ENCODE measurements at places on chromosomes 4 and X.

GRCh38 chrX:8946563-8946962 is 87.4 kb downstream of the FAM9B start:
- DNase-seq, result no peak

- DNase-seq, result no peak
These were observed 254.4 kb upstream of the CXXC4 start for GRCh38 chr4:104749062-104749461.

- no peak for DNase-seq
These were observed 7.1 kb downstream of the IGFBP7 start for GRCh38 chr4:57103051-57103450.

GRCh38 chr4:110641218-110641617 is 18.3 kb upstream of the PITX2 start:
- no peak for DNase-seq

- no peak for DNase-seq
These were observed 54.2 kb upstream of the GRID2 start for GRCh38 chr4:92249541-92249940.

DNA sequence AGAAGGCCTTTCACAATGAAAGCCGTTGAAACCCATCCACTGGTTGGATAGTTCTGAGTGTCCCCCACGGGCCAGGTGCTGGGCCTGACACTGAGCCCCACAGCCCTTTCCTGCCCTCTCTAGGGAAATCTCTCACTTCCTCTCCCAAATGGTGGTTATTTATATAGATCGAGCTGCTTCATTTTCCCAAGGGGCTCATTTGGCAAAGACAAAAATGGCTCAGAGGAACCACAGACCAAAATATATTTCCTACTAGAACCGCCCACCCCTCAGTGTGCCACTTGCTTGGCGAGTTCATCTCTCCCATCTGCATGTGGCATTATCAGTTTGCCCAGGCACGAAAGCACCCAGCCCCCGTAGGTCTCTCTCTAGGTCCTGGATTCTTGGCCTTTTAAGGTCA is 53.3 kb upstream of the STIM2 start:
- no peak for DNase-seq

DNA sequence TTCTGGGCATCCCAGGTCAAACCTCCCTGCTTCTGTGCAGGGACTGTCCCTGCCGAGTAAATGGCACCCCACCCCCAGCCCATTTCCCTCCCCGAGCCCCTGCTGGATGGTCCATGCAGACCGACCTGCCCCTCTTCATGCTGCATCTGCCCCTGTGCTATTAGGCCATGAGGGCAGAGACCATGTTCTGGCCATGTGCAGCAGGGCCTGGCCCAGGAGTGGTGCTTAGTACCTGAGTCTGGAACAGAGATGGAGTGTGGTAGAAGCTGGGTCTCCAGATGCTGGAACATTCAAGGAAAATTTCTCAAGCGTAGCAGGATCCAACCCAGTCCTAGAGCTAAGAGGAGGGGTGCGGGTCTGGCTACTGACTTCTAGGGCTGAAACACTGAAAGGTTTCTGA is 15.3 kb upstream of the UBA1 start:
- DNase-seq, result no peak

- no peak for DNase-seq
These were observed 170.5 kb upstream of the NOCT start for GRCh38 chr4:138845054-138845453.

- no peak for DNase-seq
These were observed 9.0 kb upstream of the CD99L2 start for GRCh38 chrX:150907474-150907873.

GRCh38 chrX:154502098-154502497 is 11.7 kb upstream of the SLC10A3 start:
- DNase-seq, result no peak

DNA sequence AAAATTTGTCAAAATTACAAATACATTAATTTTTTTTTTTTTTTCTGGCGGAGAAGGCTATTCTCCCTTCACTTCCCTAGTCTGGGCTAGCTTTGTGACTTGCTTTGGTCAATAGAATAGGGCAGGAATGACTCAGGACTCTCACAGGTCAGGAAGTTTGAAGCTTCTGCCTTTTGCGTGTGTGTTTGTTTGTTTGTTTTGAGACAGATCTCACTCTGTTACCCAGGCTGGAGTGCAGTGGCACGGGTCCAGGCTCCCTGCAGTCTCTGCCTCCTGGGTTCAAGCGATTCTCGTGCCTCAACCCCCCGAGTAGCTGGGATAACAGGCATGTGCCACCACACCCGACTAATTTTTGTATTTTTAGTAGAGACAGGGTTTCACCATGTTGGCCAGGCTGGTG is 55.9 kb upstream of the USP9X start:
- no peak for DNase-seq

- DNase-seq, result no peak
These were observed 417.9 kb upstream of the AGA start for GRCh38 chr4:177860171-177860570.

- DNase-seq, result no peak
These were observed 1.4 kb downstream of the COQ2 start for GRCh38 chr4:83283181-83283580.

Measured in RKO (cell line).